Activated CD4-positive, alpha-beta memory T cell treated with anti-CD3 and anti-CD28 coated beads for 36 hours (primary cell): ENCODE measurements at places on chromosomes 5 and 9. TPM values are rescaled to one million over a fixed set of nuclear protein-coding genes. Genes with fewer than 3 reads are reported as not detected.

HMHB1 gene
- not detected for total RNA-seq

CFAP157 gene
- 0.10 TPM for total RNA-seq

SCGB3A2 gene
- not detected for total RNA-seq

SV2C gene
- 0.02 TPM for total RNA-seq

ANKRD33B gene
- total RNA-seq: 10.0 TPM

FCHO2 gene
- total RNA-seq: 1.3 TPM

RNF130 gene
- 10.1 TPM for total RNA-seq

FOXI1 gene
- not detected for total RNA-seq
